ENCODE measurements at places on chromosomes 13 and 19.
A peak's percentile ranks its signal among the peaks of the same experiment; 100 is the strongest.

- no peak for DNase-seq
Measured at GRCh38 chr19:13872695-13873389, 4.1 kb upstream of the NANOS3 start.

GRCh38 chr13:42076309-42076713 is 27.9 kb downstream of the DGKH start:
- no peak for DNase-seq

- peak; percentile 88 for DNase-seq
Measured at GRCh38 chr19:55643003-55643886, at the start of gene ZNF581. ZNF581 (plus strand) TSS chr19:55643649; CDS start chr19:55644572, 923 bp downstream.

GRCh38 chr19:13693889-13694288 is 70.4 kb upstream of the MRI1 start:
- DNase-seq = no peak

GRCh38 chr13:108102771-108103170 is 112.6 kb downstream of the LIG4 start:
- DNase-seq = no peak

DNA sequence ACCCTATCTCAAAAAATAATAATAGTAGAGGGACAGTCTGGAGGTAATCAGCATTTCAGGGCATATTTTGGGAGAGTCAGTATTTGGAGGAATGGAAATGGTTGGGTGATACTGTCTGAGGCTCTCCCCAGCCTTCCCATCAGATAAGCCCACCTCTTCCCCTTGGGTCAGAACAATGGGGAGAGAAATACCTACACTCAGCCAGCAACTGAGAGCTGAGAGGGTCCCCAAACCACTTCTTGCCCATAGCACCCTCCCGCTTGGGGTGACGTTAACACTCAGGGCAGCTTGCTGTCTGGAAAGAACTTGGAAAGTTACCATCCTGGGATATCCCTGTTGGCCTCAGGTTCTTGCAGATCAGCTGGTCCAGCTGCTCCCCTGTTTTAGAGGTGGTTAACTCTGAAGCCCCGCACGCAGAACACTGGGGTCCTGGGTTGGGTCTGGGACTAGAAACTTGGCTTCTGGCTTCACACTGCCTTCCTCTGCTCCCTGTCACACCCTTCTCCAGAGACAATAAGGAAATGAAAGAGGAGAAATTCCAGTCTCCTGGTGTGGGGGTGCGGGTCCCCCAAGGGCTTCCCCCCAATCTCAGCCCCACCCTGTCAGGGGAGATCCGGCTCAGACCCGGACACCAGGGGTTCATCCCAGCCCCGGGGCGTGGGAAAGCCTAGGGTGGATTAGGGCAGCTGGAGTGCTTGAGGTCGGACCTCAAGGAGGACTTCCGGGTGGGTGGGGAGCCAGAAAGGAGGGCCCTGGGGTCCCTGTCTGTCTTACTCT is 2.5 kb downstream of the FOXA3 start:
- DNase-seq = no peak

DNA sequence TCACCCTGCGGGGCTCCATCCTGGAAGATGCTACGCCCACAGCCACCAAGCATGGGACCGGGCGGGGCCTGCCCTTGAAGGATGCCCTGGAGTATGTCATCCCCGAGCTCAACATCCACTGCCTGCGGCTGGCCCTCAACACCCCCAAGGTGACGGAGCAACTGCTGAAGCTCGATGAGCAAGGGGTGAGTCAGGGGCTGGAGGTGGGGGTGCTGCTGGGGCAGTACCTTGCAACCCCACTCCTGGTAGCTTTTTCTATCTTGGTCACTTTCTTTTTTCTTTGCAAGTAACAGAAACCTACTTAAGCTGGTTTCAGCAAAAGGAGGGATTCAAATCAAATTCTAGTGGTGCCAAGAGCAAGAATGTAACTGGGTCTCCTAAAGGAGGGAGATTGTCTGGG is 124.1 kb downstream of the DPF1 start:
- DNase-seq = no peak

- DNase-seq = peak; percentile 98
Measured at GRCh38 chr13:33285420-33286124, at the start of gene STARD13. STARD13 (minus strand) TSS chr13:33285755; CDS start chr13:33285638, 117 bp downstream.

DNA sequence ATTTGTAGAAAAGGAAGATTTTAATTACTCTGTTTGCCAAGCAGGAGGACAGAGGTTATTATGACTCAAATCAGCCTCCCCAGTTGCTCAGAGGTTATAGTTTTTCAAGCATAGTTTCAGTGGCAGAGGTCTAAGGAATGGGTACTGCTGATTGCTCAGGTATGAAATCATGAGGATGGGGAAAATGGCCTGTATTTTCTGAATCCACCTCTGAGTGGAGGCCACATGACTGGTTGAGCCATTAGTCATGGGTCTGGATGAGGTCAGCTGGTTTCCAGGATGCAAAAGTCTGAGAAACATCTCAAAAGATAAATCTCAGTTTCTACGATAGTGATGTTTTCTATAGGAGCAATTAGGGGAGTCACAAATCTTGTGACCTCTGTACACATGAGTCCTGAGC is 62.8 kb upstream of the CEACAM8 start:
- no peak for DNase-seq

DNA sequence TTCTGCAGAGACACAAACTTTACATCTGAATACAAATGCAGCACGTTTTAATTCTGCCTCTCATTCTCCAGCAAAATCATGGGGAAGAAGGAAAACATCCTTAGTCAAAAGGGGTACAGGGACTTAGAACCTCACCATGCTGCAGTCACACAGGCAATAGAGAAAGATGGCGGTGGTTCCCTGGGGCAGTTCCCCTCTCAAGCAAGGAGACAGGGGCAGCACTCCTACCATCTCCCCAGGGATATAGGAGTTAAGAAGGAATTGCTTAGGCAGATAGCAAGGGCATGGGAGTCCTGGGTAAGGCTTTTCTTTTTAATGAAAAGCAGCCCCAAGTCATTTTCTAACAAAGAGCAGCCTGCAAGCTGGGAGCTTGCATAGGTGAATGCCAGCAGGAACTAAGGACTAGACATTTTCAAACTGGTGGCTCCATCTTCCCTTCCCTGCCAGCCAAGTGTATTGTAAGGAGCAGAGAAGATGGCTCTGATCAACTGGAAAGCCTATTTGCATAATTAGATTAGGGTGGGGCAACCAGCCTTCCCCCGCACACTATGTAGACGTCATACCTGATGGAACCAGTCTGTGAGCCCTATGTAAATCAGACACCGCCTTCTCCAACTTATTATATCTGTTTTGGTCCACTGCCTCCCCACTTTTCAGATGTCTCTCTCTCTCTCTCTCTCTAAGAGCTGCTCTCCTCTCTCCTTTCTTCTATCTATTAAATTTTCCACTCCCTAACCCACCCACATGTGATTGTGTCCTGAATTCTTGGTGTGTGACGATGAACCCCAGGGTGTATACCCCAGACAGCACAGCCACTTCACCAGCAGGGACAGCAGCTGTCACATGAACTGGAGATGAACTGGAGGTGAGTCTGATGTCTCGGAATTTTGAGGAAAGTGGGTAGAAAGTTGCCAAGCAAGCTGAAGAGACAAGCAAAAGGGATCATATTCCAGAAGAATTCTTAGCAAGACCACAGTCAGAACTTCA is 514.5 kb downstream of the IRS2 start:
- no peak for DNase-seq

DNA sequence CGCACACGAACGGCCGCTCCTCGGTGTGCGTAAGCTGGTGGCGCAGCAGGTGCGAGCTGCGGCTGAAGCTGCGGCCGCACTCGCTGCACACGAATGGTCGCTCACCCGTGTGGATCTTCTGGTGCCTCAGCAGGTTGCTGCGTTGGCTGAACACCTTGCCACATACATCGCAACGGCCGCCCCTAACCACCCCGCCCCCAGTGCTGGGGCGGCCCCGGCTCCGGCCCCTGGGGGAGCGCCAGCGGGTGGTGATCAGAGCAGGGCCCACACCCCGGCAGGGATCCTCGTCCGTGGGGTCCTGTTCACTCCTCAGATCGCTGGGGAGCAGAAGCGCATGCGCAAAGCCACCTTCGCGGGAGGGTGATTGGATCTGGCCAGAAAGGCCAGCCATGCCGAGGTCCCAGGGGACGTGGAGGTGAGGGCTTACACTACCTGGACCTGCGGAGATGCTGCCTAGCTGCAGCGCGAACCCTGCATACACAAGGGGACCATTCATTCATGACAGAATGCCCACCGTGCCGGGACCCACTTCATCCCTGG is 4.7 kb upstream of the UBE2M start:
- DNase-seq = peak; percentile 71

DNA sequence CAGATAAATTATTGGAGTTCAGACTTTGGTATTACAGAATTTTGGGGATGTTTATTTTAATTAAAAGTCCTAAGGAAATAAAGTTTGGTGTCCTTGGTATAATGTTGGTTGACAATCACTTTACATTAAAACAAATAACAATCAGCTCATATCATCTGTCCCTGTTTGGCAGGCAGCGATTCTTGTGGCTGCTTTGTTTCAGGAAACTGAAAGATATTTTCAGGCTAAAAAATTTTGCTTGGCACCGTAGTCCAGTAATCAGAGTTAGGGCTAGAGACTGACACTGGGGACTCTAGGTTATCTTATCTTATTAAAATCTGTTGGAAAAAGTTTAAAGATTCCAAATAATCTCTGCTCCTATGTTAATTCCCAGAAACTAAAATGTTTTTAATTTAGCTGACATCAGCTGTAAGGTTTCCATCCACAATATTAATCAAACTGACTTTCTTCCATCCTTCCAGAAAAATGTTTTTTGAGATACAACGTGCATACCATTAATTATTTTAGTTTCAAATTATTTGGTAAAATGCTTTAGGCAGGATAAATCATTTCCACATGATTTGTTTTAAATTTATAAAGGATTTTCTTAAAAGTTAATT is 97.6 kb downstream of the ZIC5 start:
- no peak for DNase-seq

DNA sequence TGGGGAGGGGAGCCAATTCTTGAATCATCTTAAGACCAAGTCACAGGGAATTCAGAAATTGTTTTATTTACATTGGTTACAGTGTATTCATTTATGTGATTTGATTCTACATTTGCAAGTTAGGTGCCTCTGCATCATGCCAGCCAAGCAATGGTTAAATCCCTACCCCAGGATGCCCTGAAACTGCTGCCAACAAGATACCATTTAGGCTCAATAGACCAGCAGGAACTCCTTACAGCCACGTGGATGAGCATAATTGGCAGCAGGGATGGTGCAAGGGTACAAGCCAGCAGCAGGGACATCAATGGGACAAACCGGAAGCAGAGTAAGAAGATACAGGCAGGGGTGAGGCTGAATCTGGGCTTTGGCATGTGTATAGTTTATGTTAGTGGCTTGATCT is 72.4 kb upstream of the NBEA start:
- no peak for DNase-seq

DNA sequence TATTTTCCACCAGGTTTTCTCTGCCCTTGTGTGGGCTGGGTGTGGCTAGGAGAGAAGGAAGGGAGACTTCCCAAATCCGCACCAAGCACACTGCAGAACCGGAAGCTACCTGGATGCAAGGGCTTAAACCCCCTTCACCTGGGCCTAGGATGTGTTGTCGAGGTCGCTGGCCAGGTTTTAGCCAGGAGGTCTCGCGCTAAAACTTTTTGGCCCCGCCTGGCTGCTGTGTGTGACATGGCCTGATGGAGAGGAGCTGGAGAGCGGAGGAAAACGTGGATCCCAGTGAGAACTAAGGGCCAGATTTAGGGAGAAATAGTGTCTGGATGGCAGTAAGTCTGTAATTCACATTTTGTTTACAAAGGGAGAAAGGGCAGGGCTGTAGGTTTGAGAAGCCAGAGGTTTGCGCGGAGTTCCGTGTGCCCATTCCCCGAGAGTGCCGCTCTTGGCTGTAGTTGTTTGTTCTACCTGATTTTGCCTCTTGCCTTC is 3.1 kb upstream of the TSHZ3 start:
- DNase-seq = no peak

- DNase-seq = no peak
Measured at GRCh38 chr13:44142941-44143665, 230.5 kb upstream of the SERP2 start.

DNA sequence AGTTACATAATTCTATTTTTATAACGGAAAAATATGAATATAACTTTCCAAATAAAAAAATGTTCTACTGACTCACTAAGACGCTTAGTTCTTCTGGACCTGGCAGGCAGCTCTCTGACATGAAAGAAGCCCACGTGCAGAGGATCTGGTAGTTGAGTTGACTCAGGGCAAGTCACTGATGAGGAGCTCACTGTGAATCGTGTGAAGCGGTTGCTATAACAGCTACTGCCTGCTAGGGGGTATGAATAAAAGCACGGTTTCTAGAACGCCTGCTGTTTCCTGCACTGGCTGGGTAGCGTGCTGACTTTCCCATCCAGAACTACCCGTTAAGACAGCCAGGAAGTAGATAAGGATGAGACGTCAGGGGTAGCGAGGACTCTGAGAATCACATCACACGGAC is 54.7 kb upstream of the WASF3 start:
- DNase-seq = peak; percentile 80

GRCh38 chr19:47419030-47419783 is at the start of gene MEIS3:
MEIS3 (minus strand) TSS chr19:47419527; CDS start chr19:47419081, 446 bp downstream.
- no peak for DNase-seq

DNA sequence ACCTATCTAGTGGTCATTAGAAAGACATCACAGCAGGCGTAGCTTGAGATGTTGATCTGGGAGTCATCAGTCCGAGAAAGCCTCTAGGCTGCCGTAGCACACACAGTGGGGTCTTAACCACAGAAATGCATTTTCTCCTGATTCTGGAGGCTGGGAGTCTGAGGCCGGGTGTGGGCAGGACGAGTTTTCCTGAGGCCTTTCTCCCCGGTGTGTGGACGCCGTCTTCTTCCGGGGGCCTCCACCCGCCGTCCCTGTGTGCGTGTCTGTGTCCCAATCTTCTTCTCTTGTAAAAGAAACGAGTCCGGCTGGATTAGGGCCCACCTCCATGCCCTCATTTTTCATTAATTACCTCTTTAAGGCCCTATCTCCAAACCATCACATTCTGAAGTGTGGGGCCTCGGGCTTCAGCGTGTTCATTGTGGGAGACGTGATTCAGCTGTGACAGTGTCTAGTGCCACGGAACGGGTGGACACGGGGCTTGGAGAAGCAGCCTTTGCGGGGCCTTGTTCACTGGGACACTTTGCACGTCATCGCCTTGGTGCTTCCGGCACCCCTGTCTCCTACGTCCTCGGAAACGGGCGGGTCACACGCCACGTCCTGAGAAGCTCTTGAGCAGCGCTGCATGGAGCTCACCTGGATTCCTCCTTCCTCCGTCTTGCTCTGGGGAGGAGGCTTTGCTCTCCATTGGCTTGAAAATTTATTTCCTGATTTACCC is 208.9 kb upstream of the SOX1 start:
- DNase-seq = no peak

DNA sequence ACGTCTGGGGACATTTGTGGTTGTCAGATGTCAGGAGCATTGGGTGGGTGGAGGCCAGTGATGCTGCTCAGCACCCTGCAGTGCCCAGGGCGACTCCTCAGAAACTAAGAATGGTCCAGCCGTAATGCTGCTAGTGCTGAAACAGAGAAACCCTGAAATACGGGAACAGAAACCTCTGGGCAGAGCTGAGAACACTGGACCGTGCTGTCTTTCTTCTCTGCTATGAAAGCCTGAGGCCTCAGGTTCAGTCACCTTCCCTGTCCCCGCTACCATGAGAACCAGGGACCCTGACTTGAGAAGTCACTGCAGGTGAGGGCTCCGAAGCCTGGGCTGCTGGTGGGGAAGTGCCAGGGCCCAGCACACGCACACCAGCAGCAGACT is 13.4 kb downstream of the CAPS start:
- DNase-seq = no peak

GRCh38 chr13:82294226-82294625 is 1588.0 kb downstream of the SLITRK1 start:
- no peak for DNase-seq

GRCh38 chr13:61406275-61406674 is 9.4 kb downstream of the PCDH20 start:
- no peak for DNase-seq
